ENCODE measurements at places on chromosomes 7 and 10.

DNA sequence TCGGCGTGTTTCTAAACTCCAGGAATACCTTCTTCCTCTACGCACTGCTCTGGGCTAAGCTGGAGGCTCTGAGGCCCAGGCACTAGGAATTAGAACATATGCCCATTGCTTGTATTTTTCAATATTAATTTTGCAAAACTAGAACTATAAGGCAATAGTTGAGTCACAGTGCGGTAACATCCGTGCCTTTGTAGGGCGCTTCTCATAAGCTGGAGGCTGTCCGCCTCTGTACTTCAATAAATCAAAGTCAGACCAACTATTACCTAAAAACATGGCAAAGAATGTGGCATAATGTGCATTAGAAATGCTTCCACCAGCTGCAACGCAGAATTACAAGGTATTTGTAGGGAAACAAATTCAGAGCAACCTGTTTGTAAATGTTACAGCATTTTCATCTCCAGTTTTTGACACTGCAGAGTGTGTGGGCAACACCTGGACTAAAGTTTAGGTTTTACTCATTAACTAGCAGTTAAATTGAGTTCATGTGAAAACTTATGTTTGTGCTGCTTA, 440 bp upstream of the MINDY3 start:
- DNase-seq, result no peak

GRCh38 chr7:134440067-134440466, 18.8 kb downstream of the AKR1B1 start:
- DNase-seq, result no peak

DNA sequence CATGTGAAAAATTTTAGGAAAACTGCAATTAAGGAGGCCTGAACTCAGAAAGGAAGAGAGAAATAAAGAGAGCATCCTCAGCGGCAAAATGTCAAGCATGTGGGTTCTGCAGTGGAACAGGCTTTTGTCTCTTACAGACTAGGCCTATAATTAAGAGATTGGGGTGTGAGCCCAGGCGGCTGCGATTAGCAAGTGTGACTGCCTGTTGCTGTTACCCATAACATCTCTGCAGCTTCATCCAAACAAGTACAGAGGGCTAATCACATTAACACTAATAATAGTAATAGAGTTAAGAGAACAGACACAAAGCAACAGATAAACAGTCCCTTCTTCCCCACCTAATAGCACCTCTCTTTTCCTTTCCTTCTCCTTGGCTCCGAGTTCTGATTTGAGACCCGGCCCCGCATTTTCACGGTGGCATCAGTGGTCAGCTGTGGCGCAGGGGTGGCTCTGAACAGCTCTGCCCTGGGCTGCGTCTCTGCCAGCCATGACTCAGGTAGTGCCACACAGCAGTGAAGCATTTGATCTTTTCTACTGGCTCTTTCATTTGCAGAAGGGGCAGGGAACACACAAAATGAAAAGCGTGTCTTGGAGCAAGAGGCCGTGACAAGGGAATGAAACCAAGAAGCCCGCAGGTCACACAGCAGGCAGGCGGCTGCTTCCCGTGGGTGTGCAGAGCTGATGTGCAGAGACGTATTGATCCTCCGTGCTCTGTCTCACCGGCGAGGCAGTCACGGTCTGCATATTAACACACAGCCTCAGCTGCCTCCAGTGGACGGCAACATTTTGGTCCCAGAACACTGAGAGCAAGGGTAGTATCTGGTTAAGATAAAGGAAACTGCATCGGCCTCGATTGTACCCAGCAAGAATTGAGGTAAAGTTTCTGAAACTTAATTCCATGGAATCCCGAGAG, 103.1 kb downstream of the KLF6 start:
- DNase-seq, result no peak

DNA sequence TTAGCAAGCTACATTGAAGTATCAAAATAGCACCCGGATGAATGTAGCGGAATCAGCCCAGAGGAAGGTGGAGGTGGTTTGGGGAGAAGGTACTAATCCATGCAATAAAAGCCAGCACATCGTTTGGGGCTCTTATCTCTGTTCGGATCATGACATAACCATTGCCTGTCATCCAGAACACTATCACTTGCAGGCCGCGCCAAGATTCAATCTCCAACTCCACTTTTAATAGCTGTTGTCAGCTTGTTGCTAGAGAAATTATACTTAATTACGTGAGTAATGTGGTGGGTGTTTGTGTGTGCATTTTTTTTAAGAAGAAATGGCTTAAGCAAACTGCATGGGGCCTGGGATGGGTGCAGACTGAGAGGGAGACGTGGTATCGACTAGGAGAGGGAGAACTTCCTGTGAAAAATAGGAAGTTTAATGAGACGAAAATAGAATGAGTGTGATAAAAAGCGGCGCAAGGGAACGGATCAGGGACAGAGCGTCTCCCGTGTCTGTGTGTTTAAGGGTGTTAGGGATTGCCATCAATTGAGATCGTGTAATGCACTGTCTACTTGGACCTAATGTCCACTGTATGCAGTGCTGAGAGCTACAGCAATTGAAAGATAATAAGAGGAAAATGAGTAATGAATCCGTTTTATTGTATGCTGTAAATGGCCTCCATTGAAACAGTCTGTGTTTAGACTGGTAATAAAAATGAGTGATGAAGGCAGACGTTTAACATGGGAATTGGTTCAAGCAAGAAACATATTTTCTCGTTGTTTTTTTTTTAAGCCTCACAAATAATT, 27.6 kb upstream of the SFMBT2 start:
- no peak for DNase-seq

DNA sequence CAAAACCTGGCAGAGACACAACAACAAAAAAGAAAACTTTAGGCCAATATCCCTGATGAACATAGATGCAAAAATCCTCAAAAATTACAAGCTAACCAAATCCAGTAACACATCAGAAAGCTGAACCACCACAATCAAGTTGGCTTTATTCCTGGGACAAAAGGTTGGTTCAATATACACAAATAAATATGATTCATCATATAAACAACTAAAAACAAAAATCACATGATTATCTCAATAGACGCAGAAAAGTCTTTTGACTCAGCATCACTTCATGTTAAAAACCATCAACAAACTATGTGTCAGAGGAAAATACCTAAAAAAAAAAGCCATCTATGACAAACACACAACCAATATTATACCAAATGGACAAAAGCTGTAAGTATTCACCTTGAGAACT, 283.5 kb downstream of the THSD7A start:
- DNase-seq, result no peak

GRCh38 chr10:22612318-22612717, 102.1 kb downstream of the PIP4K2A start:
- DNase-seq, result peak; percentile 16

GRCh38 chr7:112937651-112938415, 147.6 kb upstream of the TMEM168 start:
- DNase-seq, result no peak

Data from T follicular helper cell (primary cell).